ENCODE measurements at places on chromosomes 7 and 10. TPM values are rescaled to one million over a fixed set of nuclear protein-coding genes. Genes with fewer than 3 reads are reported as not detected.

PDLIM1 gene
- 405 TPM for total RNA-seq

BEND7 gene
- total RNA-seq = 22.5 TPM

LRRD1 gene
- total RNA-seq = not detected

TCERG1L gene
- total RNA-seq = 0.91 TPM

TRIM4 gene
- total RNA-seq = 36.3 TPM

AGMO gene
- 6.8 TPM for total RNA-seq

CAV2 gene
- 64.4 TPM for total RNA-seq

ZNF789 gene
- total RNA-seq = 20.6 TPM

CLEC2L gene
- total RNA-seq = not detected

OPALIN gene
- total RNA-seq = not detected

FIS1 gene
- total RNA-seq = 159 TPM

C10orf95 gene
- 1.5 TPM for total RNA-seq

DNA sequence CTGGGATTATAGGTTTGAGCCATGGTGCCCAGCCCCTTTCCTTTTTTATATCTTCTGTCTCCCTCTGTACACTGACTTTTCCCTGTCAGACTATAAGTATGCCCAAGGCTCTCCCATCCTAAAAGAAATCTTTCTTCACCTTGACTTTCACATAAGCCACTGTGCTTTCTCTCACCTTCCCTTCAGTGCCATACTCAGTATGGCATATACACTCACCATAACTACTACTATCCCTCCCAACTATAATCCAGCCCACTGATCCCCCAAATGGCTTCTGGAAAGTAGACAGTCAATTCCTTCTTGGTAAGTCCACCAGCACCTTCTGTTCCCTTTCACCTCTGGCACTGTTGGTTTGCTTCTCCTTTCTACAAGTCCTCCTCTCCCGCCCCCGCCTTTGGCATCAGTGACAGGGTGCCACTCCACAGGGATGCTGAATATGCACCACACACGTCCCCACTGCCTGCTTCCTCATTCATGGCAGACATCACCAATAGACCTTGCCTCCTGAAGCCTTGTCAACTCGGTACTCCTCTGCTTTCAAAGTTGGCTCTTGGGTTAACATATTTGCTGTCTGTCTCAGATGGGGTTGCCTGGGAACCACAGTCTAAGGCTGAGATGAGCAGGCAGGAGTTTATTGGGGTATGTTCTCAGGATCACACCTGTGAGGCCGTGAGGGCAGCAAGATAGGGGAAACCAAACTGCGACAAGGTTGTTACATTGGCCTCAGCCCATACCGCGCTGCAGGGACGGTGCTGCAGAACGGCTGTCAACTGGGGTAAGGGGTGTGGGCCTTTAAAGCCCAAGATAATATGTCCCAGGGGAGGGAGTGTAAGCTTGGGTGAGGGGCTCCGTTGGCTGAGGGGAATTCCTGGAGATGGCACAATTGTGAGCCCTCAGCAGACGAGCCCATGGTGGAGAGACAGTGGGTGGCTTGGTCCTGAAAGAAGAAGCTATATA lies 7.2 kb upstream of the PSAP start:
- no peak for DNase-seq

- DNase-seq = no peak
These were observed 189.7 kb upstream of the HDAC9 start for GRCh38 chr7:18305866-18306265.

DNA sequence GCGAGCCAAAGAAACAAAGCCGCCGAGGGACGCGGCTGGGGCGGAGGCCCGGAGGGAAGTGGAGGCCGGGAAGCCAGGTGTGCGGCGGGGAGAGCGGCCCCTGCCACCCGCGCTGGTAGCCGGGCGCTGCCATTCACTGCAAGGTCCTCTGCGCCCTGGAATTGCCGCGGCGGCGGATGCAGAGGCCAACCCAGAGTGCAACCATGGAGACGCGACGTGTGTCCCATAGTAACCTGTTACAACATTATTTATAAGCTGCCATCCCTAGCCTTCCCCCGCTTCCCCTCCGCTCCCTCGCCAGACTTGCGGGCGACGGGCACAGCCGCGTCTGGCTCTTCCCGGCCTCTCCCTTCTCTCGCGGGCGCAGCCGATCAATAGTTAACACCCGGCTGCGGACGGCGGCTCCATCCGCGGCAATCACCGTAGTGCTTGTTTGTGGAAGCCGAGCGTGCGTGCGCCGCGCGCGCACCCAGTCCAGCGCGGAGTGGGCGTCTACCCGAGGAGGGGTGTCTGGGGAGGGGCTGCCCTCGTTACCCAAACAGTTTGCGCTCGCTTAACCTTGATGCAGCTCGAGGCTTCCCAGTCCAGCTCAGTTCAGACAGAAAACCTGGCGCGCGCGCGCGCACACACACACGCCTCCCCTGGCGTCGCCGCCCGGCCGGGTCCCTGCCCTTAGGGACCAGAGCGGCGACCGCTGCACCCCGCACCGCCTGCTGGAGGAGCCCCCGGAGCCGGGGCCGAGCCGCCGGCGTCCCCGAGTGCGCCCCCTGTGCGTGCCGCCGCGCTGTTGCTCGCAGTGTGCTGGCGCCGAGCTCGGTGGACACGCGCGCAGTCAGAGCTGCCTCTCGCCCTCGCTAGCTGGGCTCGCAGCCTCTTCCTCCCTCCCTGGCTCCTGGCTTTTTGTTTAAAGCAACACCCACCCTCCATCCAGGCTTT lies 165.4 kb upstream of the DPP6 start:
- DNase-seq = no peak

DNA sequence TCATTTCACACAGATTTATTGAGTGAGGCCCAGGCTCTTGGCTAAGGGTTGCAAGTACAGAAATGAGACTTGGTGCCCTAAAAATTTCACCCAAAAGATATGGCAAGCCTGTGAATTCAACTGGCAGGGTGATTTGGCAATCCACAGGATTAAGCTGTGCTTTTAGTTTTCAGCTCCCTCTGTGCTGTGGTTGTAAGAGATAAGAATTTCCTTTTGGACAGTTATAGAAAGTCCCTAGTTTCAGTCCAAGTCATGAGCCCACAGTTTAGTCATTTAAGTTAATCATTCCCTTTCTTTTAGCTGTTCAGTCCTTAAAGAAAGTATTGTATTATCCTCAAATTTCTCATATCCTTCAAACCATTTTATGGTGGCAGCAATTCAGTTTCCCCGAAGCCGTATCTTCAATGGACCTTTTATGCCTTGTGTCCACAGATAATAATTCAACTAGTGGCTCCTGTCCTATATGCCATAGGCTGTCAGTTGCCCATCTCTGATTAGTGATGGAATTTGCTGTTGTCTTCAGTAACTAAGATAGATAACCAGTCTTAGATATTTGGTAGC lies 73.4 kb upstream of the NAMPT start:
- DNase-seq = no peak

- DNase-seq = no peak
These were observed 6.1 kb downstream of the ENTPD1 start for GRCh38 chr10:95761939-95762492.

DNA sequence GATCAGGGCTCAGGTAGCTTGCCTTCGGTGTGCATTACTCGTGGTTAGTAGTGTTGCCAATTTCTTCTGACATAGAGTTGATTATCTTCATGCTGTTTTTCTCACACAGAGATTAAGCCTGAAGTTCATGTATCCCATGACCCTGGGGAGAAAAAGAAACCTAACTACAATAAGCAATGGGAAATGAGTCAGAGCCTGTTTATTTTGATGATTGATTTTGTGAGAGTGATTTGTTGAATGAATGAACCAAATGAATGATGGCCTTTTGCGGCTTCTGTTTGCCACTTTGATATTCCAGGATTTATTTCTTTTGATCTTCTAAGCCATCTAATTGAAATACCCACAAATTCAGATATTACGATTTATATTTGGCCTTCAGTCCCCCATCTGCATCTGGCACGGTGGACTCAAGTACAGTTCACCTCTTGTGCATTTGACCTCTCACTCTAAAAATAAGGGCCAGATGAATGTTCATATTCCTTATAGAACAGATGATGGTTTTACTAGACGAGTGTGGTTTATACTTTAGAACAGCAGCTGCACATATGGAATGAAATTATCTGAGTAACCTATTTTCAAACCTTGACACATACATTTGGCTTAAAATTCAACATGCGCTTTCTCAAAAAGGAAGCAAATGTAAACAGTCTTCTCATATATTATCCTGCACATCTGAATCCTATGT lies 110.7 kb downstream of the PLCE1 start:
- DNase-seq = no peak

GRCh38 chr10:3978761-3979160 lies 193.8 kb upstream of the KLF6 start:
- no peak for DNase-seq

DNA sequence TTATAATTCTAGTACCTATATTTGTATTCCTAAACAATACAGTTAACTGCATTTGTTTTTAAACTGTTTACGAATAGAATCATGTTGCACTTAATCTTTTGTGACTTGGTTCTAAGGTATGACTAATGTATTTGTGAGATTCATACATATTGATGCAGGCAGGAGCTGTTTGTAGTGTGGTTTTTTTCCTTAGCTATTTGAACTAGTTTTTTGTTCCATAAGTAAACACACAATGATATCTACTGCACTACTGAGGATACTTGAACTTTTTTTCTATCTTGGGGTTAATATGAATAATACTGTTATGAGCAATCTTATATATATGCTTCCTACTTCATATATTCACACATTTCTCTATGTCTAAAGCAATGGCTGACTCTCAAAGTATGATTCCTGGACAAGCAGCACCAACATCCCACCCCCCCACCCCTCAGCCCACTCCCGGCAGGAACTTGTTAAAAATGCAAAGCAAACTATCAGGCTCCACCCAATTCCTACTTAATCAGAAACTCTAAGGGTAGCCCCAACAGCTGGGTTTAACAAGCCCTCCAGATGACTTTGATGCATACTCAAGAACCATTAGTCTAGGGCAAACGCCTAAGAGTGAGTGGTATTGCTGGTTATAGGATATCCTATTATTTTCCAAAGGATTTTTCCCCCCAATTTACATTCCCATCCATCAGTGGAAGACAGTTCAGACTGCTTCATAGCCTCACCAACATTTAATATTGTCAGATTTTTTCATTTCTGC lies 25.8 kb downstream of the BRAF start:
- DNase-seq = no peak

- DNase-seq = no peak
These were observed 812.2 kb downstream of the GRM8 start for GRCh38 chr7:126440542-126440941.

GRCh38 chr10:10053051-10053450 lies 964.6 kb upstream of the CELF2 start:
- no peak for DNase-seq

- DNase-seq = no peak
These were observed 129.0 kb downstream of the BICC1 start for GRCh38 chr10:58641708-58642107.

- DNase-seq = no peak
These were observed 19.7 kb upstream of the SHH start for GRCh38 chr7:155831807-155832524.

DNA sequence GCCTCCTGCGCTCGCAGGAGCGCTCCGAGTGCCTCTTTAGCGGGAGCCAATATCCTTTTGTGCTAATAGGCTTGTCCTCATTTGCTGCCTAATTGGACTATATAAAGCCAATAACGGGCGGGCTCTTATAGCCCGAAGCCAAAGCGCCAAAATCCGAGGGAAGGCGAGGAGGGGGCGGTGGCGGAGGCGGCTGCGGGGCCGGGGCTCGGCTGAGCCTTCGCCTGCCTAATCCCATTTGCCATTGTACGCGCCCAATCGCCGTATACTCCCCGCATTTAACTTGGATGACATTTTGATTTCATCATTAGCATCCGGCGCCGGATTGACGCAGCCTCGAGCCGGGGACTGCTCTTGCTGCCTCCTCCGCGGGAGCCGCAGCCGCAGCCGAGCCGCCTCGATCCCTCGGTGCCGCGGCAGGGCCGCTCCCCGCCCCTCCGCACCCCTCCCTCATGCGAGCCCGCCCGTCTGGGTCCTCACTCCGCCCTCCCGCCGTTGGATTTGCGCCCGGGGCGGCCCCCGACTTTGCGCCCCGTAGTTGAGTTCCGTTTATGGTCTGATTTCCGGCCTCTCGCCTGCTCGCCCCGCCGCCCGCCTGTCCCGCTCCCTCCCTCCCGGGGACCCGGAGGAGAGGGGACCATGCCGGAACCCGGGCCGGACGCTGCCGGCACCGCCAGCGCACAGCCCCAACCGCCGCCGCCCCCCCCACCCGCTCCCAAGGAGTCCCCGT lies at the start of gene HMX3:
TSS of gene HMX3 (plus strand) at position 556 of the 727 bp plus-strand sequence. CDS start at position 637, 81 bp downstream.
- no peak for DNase-seq

DNA sequence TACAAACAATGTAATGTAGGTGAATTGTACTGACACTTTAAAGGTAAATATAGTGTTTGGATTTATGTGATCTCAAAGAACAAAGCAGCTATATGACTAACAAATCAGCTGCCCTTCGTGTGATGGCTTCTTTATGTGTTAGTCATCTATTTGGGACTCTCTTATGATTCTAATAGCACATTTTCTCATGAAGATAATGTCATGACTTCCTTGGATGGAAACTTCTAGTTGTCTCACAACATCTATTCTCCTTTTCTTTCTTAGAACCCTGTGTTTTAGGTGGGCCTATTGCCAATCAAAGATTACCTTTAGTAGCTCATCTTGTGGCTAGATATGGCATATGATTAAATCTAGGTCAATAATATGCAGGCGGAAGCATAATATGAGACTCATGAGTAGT lies 45.0 kb downstream of the TMEM106B start:
- no peak for DNase-seq

GRCh38 chr10:76487582-76487981 lies 1056.2 kb downstream of the LRMDA start:
- DNase-seq = no peak

DNA sequence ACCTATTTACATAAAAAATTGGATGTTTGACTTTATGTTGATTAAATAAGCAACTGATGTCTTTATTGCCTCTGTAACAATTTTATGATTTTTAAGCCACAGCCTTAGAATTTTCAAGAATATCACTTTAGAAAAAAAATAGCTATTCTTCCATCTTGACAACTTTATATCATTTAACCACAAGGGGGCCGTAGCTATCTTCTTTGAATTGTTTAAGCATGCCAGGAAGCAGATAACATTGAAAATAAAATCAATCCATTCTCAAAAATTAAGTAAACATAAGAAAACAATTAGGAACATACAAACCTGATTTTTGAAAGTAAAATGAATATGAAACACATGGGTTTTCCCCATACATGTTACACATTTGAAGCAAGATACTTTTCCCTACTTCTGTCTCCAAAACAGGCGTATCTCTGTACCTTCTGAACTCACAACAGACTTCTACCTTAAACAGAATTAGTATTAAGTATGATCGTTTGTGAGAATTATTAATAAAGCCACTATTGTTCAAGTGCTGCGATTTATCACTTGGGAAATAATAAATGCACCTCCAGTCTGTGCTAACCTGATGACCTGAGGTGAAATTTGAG lies 209.0 kb downstream of the CACNA2D1 start:
- no peak for DNase-seq

- DNase-seq = no peak
These were observed 3.8 kb downstream of the NKX2-3 start for GRCh38 chr10:99536338-99537085.

- no peak for DNase-seq
These were observed 118.5 kb downstream of the ARHGAP21 start for GRCh38 chr10:24605141-24605540.

GRCh38 chr10:128297709-128298378 lies 171.6 kb upstream of the MKI67 start:
- DNase-seq = no peak

- DNase-seq = no peak
These were observed 109.9 kb downstream of the ITGB8 start for GRCh38 chr7:20440472-20441105.

Data from ureter (tissue), 1 donor.